CD4-positive, alpha-beta T cell treated with Interleukin-21 for 1 hour (primary cell): ENCODE measurements at places on chromosomes 4 and X.

- no peak for DNase-seq
Measured at GRCh38 chr4:100843910-100844309, 326.1 kb upstream of the EMCN start.

DNA sequence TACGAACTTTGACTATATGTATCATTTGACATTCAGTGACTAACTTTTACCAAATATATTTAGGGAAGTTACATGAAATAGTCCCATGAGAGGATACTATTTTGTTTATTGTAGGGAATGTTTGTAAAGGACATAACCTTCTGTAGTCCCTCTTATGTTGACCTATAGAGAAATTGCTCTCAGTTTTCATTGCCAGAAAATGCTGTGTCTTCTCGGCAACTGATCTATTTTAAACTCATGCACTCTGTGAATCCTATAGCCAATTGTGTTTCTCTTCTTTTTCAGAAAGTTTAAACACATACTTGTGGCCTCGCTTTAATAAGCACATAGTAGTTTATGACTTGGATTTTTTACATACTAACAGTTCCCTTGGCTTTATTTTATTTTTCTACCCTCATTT, 38.2 kb downstream of the DMP1 start:
- DNase-seq, result no peak

GRCh38 chr4:76745240-76745639, 152.7 kb downstream of the SOWAHB start:
- DNase-seq, result no peak

GRCh38 chrX:39019056-39019455, 217.8 kb downstream of the MID1IP1 start:
- no peak for DNase-seq

DNA sequence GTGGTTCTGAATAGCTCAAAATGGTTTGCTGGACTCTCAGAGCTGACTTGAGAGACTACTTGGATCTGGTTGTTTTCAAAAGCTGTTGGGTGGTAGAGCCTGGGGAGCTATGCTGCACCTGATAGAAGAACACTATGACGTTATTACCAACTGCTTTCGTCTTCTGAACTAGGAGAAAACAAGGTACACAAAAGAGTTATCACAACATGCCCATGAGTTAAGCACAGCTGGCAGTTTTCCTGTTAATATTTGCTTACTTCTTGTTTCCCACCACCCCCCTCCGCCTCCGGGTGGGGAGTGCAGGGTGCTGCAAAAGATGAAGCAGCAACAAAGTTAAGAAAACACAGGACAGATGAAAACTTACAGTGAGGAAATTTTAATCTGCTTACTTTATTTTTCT, 69.1 kb downstream of the RASL11B start:
- no peak for DNase-seq

DNA sequence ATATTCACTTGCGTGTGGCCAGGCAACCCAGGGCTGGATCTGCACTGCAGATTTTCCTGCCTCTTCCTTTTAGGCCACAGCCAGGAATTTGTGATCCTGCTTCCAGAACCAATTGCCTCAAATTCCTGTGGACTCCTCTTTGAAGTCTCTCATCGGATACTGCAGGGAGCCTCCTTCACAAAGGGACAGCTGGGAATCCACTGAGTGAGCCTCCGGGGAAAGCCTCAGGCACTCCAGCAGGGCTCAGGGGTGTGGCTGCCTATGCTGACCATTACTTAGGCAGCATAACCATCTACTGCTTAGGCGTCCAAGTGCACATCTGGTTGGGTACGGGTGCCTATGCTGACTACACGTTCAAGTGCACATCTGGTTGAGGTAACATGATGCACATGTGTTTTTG, 321.5 kb downstream of the NLGN4X start:
- DNase-seq, result no peak

DNA sequence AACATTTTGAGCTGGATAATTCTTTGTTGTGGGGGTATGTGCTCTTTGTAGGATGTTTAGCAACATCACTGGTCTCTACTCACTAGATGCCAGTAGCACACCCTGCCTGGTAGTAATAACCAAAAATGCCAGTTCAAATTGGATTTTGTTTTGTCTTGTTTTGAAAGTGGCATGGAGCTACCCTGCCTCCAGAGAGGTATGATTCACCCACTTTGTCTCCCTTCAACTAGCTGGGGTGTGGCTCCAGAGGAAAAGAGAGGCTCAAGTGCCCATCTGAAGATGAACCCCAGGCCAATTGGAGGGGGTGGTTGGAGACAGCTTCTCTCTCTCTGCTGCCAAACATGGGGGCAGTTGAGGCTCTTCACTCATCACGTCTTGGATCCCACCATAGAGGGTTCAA, 34.5 kb downstream of the NIPAL1 start:
- no peak for DNase-seq

DNA sequence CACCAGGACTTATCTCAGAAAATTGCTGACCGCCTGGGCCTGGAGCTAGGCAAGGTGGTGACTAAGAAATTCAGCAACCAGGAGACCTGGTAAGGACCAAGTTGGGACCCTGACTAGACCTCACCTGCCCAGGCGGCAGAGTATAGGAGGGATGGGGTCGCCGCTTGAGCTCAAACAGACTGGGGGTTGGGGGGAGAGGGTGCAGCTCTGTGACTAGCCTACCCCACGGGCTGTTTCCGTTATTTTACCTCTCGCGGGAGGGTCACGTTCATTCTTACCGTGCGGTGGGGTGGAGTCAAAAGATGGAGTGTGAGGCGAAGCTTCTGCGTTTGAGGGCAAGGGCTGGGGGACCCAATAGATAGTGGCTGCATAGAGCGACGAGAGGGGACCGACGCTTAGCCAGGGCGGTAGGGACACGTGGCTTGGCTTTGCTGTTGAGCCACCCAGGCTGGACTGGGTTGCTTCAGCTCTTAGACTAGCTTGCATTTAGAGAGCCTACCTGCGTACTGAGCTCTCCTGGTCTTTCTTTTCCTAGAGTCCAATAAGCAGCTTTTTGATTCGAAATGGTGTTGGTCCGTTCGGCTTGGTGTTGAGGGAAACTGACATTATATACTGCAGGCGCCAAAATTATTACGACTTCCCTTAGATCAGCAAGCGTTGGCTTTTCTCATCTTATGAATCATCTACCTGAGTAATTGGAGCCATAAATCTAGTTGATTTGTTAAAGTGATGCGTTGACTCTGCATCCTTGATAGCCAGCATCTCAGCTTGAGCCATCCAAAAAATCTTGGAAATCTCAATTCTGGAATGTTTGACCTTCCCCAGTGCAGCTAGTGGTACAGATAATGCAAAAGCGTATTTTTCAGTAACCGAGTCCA, 591 bp downstream of the PRPS1 start:
- DNase-seq, result peak; percentile 67

DNA sequence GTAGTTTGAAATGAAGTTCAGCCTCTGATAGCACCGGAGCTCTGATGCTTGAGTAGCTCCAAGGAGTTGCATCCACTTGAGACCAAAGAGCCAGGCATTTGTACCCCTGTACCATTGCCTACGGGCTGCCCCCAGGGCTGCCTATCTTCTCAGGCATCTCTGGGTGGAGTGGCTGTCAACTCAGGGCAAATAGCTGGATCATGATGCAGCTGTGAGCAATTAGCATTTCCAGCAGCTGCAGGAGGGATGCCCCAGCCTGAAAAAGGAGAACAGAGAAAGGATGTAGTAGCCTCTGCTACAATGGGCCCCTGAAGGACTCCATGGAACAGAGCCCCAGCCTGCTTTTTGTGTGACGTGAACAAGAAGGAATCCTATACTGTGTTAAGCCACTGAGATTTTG, 492.6 kb downstream of the BCOR start:
- DNase-seq, result no peak

GRCh38 chr4:156194896-156195295, 241.2 kb upstream of the CTSO start:
- DNase-seq, result no peak

DNA sequence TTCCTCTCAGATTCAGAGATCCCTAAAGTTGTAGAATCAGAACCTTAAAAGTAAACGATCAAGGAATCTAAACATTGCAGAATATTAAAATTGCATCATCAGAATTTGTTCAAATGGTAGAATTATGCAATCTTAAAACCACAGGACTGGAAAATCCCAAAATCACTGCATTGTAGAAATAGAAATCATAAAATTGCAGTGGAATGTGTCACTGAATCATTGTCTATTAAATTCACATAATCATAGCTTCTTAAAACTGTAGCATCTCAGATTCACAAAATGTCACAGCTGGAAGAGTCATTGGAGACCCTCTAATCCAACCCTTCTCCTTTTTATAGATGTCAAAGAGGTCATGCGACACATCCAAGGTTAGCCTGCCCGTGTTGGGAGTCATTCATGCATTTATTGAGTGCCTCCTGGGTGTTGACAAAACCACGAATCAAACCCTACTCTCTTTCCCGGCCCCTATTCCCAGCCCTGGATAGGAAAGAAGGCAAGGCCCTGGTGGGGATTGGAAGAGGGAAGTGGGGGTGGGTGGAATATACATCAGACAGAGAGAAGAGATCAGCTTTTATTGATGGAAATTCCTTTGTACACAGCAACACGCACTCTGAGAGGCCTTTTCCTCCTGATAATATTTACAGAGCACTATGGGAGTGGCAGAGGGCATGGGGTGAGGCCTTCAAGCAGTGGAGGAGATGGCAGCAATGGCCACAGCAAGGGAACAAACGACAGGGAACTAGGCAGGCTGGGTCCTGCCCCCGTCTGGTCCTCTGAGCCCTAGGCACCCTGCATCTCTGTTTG, 15.4 kb downstream of the IQSEC2 start:
- no peak for DNase-seq

DNA sequence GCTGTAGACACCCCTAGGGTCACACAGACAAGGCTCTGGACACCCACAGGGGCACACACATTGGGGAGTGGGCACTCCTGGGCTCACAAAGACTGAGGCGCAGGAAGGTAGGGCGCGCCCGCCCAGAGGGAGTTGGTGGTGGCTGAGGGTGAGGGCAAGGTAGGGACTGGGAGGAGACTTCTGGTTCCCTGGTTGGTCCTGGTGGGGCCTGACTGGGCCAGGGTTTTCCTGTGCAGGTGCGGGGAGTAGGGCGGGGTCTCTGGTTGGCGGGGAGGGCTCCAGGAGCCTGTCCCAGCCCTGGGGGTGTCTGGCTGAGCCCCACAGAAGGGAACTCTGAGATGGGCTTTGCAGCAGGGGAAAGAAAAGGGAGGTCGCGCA, 6.7 kb upstream of the WAS start:
- peak; percentile 35 for DNase-seq

DNA sequence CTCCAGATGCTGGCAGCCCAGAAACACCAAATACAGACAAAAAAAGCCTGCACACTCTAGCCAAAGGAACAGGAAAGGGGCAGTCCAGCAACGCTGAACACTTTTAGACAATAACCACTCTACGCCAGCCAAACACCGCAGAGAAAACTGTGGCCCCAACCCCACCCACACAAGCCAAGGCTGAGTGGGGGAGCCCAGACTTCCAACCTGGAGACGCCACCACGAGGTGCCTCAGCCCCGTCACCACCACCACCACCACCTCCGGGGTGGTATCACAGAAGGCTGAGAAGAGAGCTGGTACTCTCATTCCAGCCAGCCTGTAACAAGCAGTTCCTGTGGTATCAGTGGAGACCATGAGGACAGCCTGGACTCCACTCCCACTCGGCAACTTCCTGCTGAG, 22.8 kb downstream of the MEPE start:
- DNase-seq, result no peak

- DNase-seq, result no peak
Measured at GRCh38 chr4:87857789-87858188, 25.0 kb downstream of the MEPE start.

GRCh38 chr4:147855571-147856009, 123.7 kb downstream of the ARHGAP10 start:
- DNase-seq, result no peak

DNA sequence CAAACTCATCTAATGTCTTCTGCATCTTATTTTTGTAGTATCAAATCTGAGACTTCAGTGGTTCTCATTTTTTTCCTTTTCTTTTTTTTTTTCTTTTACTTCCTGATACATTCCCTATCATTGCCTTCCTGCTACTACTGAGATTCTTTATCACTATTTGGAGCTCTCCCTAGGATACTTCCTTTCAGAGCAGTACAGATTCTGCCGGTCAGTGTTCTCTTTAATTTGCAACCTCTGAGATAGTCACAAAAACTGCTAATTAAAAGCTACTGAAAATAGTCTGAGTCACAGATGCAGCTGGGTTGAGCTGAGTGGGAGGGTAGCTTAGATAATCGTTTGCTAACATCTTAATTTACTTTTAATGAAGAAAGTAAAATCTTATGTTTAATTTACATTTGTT, 1279.7 kb downstream of the ARAP2 start:
- DNase-seq, result no peak

- DNase-seq, result no peak
Measured at GRCh38 chrX:15194146-15194545, 75.7 kb downstream of the ASB9 start.

DNA sequence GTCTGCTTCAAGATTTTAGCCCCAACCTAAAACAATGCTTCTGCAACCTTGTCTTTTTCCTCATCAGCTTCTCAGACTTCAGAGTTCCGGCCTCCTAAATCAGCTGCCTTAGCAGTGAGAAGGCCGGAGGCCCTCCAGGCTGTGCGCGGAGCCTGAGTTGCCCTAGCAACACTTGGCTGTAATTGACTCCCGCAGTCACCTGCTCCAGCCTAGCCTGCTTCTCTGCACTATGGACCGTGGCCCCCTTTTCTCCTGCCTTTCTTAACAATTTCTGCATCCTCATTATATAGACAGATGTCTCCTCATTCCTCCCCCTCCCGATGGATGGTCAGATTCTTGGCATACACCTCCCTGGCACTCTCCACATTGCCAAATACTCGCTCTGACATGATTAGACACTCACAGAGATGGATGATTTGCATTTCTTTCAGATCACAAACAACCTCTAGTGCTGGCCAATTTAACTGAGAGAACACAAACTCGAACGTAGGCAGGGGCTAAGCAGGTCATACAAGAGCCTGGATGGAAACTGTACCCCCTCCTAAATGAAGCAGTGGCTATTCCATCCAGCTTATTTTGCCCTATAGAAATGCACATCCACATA, 9.5 kb upstream of the HUWE1 start:
- DNase-seq, result no peak

DNA sequence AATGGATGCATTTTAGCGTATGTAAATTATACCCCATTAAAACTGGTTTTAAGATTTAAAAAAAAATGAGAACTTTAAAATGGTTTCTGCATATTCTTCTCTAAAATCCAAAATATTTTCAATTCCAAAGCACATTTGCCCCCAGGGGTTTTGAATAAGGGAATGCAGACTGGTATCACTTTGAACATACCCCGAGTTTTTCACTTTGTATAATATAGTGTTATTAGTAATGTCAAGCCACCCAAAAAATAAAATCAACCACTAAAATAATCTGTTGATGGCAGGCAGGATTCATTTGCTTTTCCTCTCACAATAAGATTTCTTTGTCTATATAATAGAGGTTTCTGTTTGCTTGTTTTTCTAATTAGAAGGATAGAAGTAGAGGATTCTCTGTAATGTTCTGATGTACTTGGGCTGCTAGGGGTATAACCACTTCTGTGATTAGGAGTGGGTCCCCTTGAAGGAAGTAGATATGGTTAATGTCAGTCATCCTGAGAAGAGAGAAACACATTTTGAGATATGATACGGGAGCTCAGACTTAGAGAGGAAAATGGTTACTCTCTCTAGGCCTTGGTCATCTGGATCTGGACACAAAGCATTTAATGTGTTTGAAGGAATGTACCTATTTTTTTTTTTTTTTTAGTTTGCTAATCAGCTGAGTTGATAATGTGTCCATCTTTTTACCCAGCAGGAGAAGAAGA, 9.3 kb upstream of the LIN54 start:
- no peak for DNase-seq
